RCC 7860 (cell line): ENCODE measurements at places on chromosomes 4 and X.

GRCh38 chrX:110267874-110268273 is 50.0 kb downstream of the AMMECR1 start:
- no peak for DNase-seq

DNA sequence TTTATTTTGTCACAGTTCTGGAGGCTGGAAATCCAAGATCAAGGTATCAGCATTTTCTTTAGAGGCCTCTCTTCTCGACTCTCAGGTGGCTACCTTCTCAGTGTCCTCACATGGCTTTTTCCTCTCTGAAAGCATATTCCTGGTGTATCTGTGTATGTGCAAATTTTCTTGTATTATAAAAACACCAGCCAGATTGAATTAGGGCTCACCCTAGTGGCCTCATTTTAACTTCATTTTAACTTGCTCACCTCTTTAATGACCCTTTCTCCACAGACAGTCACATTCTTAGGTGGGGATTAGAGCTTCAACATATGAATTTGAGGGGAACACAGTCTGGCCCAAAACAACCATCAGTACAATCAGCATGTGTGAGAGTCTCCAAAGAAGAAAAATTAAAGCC is 542.4 kb upstream of the FAM241A start:
- no peak for DNase-seq

- DNase-seq = peak; percentile 14
These were observed 13.6 kb downstream of the CHST7 start for GRCh38 chrX:46587158-46587557.

GRCh38 chrX:13373027-13373426 is 53.2 kb upstream of the ATXN3L start:
- DNase-seq = no peak
